ENCODE measurements at places on chromosomes 1 and 21.

GRCh38 chr1:225745273-225745672 is 32.4 kb upstream of the SRP9 start:
- no peak for DNase-seq

GRCh38 chr1:156226116-156226538 is 13.3 kb downstream of the PMF1 start:
- no peak for DNase-seq

- no peak for DNase-seq
Observed at GRCh38 chr1:63730211-63730610, 43.6 kb upstream of the ROR1 start.

DNA sequence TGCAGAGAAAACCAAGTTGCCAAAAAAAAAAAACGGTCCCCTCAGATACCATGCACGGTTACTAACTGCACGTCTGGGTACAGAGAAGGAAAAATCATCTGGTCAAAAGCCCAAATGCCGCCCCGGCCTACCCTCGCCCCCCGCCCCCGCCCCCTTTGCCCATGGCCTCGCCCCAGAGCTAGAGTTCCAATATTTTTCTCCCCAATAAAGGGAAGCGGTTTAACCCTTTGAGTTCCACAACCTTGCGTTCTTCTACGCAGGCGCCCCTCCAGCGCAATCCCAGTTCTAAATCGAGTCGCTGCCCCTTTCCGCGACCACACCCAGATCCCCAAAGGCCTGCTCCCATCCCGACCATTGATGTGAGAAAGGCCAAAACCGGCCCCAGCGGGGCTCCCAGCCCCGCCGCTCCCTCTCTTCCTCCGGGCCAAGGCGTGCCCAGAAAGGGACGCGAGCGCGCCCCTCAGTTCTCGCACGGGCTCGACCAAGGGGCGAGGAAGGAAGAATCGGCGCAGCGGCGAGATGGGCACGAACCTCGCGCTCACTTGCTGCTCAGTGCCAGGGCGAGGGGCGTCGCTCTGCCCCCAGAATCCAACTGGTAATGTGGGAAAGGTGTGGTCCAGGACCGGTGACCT is 797 bp downstream of the WDR47 start:
- DNase-seq, result no peak

DNA sequence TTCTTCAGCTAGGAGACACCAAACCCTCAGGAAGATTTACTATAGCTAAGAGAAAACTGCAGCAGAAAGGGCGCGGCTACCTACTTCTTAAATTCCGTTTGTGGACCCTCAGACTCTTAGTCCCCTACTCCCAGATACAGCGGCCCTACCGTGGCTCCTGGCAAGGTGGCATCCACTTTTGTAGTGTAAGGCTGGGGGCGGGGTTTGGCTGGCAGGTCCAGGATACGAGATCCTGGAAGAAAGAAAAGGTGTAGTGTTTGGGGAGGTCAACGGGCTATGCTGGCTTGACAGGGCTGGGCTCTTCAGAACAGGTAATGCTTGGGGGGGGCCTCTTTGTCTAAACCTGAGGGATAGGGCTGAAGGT is 280 bp downstream of the CREB3L4 start:
- no peak for DNase-seq

DNA sequence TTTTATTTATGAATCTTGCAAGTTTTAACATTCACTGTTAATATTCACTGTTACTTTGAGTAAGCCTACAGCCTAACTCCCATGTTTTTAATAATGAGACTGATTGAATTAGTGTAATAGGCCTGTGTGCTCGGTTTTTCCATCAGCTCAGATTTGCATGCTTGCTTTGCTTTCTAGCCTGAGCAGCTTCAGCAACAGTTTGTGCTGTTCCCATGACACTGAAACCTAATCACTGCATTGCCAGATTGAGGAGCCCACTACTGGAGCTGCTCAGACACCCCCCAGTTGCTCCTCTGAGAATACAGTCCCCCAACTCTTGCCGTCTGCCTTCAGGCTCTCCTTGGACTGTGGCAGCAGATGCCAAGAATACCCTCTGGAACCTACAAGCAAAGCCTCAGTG is 695.4 kb downstream of the BRINP3 start:
- no peak for DNase-seq

GRCh38 chr1:189751311-189751710 is 726.4 kb downstream of the BRINP3 start:
- no peak for DNase-seq

GRCh38 chr1:113940365-113941244 is 11.5 kb downstream of the HIPK1 start:
- peak; percentile 64 for DNase-seq

- DNase-seq, result peak; percentile 73
Observed at GRCh38 chr1:193183019-193183627, 3.3 kb downstream of the B3GALT2 start.

- DNase-seq, result peak; percentile 23
Observed at GRCh38 chr1:36175137-36176095, 19.5 kb downstream of the MAP7D1 start.

DNA sequence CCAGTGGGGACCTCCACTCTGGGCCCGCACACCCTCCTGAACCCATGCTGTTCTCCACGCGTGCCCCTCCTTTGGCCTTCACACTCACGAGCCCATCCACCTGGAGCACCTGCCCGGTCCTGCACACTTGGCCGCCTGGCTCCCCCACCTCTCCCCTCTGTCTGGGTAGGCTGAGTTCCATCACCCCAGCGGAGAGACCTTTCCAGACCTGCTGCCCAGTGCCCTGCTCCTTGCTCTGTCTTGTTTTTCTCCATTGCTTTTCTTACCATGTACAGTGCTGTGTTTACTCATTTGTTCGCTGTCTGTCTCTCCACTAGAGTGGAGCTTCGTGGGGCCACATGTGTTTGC is 351.0 kb upstream of the VAMP3 start:
- DNase-seq, result no peak

Data from CD4-positive, alpha-beta T cell treated with Interleukin-4 for 4 hours (primary cell).